ENCODE measurements at places on chromosomes 1 and 21.

DNA sequence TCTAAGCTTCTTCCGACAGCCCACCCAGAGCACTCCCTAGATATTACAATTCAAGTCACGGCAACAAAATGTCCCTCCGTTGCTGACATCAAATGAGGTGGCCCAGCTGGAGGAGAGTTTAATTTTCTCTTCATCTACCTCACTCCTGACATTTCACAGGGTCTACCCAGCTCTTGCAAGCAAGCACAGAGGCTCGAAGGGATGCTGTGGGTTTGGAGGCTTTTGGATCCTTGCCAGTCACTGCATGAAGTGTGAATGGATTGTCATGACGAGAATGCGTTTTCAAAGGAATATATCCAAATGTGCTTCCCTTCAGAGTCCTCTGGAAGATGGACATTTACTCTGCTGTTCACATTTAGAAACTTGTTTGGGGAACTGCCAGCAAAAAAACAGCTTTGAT lies 33.5 kb downstream of the CAPN8 start:
- no peak for DNase-seq

DNA sequence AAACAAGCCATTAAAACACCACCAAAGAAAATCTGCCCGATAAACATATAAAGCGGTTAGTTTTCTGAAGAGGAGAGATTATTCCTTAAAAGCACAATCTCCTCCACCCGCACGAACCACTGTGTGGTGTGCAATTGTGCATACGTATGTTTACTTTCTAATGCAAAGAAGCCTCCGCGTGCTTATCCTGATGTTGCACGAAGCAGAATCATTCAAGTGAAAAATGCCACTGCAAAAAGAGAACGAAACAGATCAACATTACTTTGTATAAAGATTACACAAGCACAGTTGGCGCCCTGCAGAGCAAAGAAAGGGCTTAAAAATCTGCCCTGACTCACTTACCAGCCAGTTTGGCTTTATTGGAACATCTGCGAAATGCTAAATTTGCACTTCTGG lies 166.8 kb downstream of the ZNF281 start:
- no peak for DNase-seq

DNA sequence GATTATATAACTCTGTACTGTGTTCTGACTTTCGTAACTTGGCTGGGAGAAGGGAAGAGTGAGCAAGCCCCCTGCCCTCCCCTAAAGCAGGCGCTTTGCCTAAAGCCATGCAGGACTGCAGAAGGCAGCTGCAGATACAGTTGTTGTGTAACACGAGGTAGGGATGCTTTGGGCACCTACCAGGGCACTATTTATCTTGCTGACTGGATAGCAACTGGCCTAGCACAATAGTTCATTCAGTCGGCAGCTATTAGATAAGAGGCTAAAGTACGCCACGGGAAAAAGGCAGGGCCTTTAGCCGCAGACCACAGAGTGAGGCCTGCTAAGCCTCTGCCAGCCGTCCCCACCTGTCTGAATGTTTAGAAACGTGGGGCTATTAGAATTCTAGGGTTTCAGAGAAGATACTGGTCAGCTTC lies 80.9 kb downstream of the TTC3 start:
- no peak for DNase-seq

- DNase-seq = peak; percentile 52
These were observed 10.1 kb upstream of the SESN2 start for GRCh38 chr1:28249013-28249865.

DNA sequence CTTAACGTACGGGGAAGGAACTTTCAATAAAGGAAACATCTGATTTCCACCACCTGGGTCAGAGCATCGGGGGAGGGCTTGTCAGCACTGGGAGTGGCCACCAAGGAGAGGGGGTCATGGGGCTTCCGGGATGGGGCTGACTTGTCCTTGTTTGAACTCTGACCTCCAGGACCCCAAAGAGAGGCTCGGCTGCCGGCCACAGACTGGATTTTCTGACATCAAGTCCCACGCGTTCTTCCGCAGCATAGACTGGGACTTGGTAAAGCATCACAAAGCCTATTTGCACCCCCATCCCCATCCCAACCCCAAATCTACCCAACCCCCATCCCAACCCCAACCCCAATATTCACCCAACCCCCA lies 19.5 kb downstream of the FAAP20 start:
- no peak for DNase-seq

DNA sequence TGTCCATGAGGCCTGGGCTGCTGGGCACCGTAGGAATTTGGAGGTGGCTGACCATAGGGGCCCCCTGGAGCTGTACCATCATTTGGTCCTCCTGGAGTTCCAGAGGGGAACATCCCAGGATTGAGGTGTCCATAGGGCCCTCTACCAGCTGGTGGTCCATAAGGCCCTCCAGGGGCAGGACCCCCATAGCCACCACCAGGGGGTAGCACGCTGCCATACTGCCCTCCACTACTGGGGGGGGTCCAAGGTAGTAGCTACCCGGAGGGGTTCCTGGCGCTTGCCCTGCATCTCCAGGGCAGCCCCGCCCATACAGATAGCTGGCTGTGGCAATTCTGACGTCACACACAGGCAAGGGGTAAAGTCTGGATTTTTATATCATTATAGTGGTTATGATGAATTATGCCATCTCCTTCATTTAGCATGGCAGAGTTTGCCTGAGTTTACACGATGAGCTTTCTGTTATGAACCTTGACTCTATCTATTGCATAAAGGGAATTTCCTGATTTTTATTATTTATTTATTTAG lies 13.2 kb downstream of the MDM4 start:
- DNase-seq = no peak

DNA sequence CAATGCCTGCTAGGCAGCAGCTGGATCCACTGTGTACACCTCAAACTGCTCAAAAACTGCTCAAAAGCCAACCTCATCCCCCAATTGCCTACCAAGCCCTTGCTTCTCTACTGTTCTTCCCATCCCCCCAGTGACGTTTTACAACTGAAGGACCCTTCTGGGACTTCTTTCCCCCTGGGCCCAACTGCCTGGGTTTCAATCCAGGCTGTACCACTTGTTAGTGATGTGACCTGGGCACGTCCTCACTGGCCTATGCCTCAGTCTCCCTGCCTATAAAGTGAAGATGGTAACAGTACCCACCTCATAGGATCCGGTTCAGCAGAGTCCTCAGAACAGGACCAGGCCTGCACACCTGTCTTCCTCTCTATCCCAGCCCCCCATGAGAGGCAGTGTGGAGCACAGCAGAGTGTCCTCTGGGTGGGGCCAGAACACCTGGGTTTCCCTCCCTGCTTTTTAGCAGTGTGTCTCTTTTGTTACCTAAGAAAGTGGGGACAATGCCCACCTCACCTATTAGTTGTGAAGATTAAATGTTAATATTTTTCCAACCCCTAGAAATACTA lies 1.9 kb upstream of the TEKT2 start:
- DNase-seq = no peak
